Stomach (tissue), 19 donors: ENCODE measurements at places on chromosomes 3 and 15. TPM values are rescaled to one million over a fixed set of nuclear protein-coding genes. Genes with fewer than 3 reads are reported as not detected.

- peak; percentile 38 for DNase-seq
Measured at GRCh38 chr3:19885468-19885867, 48.5 kb downstream of the EFHB start.

DNA sequence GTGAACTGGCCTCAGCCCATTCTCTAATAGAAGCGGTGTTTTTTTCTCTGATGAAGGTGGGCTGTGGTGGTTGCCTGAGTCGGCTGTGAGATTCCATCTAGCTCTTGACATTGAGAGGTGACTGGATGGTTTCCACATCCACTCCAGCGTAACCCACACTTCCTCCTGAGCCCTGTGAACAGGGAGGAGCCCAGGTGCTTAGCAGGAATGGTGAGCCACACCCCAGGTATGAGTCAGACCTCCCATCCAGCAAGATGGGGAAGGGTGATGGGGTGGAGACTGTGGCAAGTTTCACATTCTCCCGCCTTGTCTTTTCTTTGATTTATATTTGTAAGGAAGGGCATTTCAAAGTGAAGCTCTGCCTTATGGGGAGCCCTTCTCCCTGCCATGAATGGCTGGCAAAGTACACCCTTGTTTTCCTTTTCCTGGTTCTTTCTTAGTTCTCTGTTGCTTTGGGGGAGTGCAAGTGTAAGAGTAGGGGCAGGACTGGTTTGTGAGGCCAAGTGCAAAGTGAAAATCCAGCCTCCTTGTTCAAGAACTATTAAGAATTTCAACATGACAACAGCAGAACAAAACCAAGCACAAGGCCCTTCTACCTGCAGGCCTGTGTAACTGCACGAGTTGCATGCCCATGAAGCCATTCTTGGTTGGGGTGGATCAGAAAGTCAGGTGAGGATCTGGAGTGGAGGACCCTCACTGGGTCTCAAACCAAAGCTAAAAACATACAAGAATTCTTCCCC, 4.6 kb upstream of the TPRG1 start:
- peak; percentile 88 for DNase-seq

- no peak for DNase-seq
Measured at GRCh38 chr3:27471923-27472550, 12.1 kb downstream of the SLC4A7 start.

- no peak for DNase-seq
Measured at GRCh38 chr3:133210656-133211055, 172.5 kb downstream of the TMEM108 start.

DNA sequence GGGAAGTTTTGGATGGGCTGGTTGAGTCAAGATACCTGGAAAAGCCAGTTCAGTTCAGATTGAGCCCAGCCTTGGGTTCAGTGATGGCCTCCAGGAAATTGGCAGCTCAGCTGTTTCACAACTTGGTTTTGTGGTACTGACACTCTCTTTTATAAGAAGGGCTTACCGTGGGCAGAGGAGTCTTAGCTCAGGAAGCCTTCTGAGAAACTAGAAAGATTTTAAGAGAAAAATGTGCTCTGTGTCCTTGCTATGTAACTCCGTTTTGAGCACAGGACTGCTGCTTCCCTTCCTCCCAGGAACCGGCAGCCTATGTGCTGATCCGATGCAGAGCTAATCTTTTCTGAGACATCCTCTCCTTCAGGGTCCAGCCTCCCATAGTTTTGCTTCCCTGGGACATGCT, 46.6 kb upstream of the RASGRP1 start:
- DNase-seq, result no peak

DNA sequence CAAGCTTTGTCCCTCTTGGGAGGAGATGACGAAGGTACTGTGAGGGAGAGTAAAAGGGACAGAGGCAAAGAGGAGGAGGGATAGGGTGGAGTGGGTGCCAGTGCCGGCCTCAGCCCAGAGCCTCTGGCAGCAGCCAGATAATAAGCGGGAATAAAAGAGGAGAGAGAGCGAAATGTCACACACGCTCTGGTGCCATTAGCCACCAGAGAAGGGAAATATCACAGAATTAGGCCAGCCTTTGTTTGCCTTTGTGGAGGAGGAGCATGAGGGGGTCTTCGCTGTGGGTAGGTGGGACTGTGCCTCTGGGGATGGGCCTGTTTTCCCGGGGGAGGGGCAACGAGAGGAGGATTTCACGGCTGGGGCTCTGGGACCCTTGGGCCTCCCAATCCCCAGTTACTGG, 67.8 kb downstream of the LINGO1 start:
- DNase-seq, result no peak

GRCh38 chr3:26637698-26638097, 15.1 kb downstream of the LRRC3B start:
- DNase-seq, result no peak

- no peak for DNase-seq
Measured at GRCh38 chr15:63250312-63250965, 27.0 kb upstream of the APH1B start.

DNA sequence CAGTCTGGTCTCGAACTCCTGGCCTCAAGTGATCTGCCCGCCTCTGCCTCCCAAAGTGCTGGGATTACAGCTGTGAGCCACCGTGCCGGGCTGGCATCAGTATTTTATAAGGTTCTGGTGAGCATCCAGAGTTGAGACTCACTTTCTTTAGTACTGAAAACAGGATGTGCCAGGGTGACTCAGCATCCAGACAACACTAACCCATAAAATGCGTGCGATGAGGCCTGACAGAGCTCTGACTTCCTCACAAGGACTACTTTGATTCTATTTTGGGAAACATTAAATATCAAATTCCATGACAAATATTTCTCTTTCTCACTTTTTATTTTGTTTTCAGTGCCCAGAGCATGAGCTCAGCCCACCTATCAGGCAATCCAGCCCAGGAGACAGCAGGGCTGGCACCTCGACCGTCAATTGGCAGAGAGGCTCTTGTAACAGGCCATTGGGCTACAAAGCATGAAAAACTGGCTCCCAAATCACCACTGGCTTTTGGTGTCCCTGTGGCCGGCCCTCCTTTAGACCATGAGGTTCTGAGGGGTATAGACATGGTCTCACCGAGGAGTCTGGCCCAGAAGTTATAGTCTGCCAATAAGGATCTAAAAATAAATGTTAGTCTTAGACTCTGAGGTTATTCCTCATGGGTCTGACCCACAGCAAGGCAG, 75.0 kb downstream of the FEM1B start:
- peak; percentile 51 for DNase-seq

- DNase-seq, result no peak
Measured at GRCh38 chr15:66252685-66253417, 699 bp downstream of the MEGF11 start.

GRCh38 chr3:183444748-183445147, 16.3 kb upstream of the MCF2L2 start:
- DNase-seq, result no peak

Gene CLDN16
- total RNA-seq, result not detected

Gene PP2D1
- not detected for total RNA-seq

Gene ACSBG1
- not detected for total RNA-seq
